Stimulated activated CD4-positive, alpha-beta T cell treated with anti-CD3 and anti-CD28 coated beads, Interleukin-15, amount 100 ng/mL, for 1 hour (primary cell): ENCODE measurements at places on chromosomes 1 and 21.

GRCh38 chr1:243332440-243332839 lies 76.6 kb downstream of the SDCCAG8 start:
- no peak for DNase-seq

DNA sequence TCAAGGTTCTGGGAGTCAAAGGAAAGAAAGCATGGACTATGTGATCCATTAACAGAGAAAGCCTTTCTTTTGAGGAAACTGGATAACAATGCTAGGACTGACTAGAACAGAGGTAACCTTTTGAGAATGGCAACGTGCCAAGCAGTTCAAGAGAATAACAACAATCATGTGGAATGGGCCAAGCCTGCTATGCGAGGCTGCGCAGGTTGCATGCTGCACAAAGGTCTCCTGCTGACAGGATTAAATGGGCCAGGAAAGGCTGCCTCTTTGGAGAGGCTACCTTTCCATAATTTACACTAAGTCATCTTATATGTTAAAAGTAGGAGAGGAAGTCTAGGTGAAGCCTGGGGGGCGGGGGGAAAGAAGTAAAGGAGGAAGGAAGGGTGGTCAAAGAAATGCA lies 5.8 kb downstream of the PCNX2 start:
- DNase-seq, result no peak

DNA sequence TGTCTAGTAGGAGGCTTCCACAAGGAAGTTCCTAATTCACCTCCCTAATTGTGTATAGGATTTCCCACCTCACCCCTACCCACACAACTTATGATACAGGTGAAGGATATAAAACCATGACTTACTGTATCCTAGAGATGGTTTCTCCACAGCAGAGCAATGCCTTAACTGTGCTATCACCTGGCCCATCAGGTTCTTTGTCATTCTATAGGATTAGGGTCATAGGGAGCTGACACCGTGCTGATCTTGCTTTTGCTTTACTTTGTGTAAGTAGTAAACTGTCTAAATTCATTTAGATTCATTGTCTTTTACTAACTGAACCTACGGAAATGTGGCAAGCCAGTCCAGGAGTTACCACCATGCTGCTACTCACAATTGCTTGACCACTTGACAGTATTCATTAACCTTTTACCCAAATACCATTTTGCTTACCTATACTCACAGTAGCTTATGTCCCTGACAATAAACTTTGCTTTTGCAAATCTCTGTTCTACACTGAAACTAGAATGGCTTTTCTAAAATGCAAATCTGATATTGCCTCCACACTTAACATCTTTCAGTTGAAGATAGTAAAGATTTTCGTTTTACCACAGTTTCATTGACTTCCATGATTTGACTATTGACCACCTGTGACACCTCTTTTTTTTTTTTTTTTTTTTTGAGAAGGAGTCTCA lies 147.6 kb downstream of the IFI44 start:
- DNase-seq, result no peak

DNA sequence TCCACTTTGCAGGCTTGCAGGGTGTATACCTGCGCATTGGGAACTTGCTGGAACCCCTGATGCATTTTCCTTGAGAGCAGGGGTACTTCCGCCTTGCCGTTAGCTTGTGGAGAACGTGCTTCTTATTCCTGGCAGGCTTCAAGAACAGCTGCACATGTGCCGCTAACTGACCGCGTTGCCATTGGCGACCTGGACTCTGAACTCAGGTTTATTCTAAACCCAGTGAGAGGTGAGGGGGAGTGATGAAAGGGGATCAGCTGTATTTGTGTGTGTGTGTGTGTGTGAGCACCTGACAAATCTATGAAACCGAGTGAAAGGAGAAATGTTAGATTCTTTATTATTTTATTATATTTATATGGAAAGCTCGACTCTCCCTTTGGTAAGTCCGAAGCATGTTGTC lies 128.6 kb downstream of the HUNK start:
- DNase-seq, result no peak

- DNase-seq, result no peak
Observed at GRCh38 chr1:87523466-87523865, 194.8 kb downstream of the LMO4 start.
